Fibroblast of skin of right biceps (primary cell): ENCODE measurements at places on chromosomes 11 and 22.
A peak's percentile ranks its signal among the peaks of the same experiment; 100 is the strongest.

DNA sequence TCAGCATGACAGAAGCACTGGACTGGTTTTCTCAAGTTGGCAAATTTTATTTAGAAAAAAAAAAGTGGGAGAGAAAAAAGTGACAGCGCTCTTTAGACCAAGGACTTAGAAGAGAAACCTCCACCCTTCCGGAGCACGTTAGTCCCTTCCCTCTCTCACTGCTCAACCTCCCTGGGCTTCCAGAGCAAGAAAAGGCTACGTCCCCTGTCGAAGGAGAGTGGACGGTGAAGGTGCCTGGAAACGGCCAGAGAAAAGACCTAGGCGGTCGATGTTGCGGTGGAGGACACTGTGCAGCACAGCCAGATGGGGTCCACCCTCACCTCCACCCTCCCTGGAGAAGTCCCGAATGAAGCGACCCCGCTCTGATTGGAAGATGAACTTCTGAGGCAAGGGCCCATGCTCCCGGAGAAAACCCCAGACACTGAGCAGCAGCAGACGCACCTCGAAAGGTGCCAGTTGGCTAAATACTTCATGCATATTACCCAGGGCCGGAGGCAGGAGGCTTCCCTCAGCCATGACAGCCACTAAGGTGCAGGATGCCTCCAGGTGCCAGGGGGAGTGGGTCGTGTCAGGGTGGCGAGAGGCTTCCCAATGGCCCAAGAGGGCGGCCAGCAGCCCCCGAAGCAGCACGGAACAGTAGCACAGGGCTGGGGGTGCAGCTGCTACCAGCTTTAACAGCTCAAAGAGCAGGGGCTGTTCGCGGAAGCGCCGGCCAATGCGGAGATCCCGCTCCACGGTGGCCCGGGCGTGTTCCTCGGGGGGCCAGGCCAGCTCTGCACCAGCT lies 604 bp upstream of the GANAB start:
- DNase-seq, result no peak

GRCh38 chr11:71268706-71269321 lies 16.4 kb upstream of the SHANK2 start:
- no peak for DNase-seq

- DNase-seq, result peak; percentile 22
These were observed 1.3 kb downstream of the TIGD3 start for GRCh38 chr11:65355776-65356393.

GRCh38 chr11:9851366-9851765 lies 187.5 kb downstream of the SWAP70 start:
- DNase-seq, result peak; percentile 64

- DNase-seq, result peak; percentile 89
These were observed 58.2 kb downstream of the COMMD9 start for GRCh38 chr11:36230779-36231699.

DNA sequence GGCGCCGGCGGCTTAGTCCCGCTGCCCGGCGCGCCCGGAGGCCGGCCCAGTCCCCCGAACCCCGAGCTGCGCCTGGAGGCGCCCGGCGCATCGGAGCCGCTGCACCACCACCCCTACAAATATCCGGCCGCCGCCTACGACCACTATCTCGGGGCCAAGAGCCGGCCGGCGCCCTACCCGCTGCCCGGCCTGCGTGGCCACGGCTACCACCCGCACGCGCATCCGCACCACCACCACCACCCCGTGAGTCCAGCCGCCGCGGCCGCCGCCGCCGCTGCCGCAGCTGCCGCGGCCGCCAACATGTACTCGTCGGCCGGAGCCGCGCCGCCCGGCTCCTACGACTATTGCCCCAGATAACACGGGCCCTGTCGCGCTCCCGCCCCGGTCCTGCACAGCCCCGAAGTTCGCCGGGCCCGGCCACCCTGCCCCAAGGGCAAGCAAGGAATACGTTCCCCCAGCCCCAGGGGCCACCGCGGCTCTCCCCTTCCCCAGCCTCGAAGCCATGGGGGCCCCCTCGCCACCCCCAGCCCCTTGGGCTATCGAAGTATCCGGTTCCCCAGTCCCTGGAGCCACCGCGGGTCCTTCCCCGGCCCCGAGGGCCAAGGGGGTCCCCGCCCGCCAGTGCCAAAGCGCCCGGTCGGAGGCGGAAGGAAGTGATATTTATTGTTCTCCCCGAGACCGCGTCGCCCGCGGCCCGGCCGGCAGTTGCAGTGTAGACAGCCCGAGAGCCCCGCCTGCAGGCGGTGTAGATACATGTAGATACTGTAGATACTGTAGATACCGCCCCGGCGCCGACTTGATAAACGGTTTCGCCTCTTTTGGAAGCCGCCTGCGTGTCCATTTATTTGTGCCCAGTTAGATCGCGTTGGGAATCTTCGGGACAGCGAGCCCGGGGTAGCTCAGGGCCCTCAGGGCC lies 6.2 kb downstream of the TBX1 start:
- no peak for DNase-seq

DNA sequence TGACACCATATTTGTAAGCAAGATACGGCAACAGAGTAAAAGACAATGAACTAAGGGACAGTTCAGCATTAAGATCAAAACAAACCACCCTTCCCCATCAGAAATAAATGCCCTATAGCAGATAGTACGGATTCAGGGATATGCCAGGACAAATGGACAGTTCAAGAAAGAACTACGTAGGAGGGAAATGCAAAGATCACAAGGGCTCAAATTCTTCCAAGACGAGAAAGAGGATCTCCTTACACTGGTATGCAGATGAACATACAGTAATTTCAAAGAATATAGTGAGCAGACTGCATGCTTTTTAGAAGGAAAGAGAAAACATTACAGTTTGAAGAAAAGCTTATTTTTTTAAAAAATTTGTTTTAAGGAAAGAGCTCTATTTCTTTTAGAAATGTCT lies 124.7 kb upstream of the APOA1 start:
- peak; percentile 16 for DNase-seq

DNA sequence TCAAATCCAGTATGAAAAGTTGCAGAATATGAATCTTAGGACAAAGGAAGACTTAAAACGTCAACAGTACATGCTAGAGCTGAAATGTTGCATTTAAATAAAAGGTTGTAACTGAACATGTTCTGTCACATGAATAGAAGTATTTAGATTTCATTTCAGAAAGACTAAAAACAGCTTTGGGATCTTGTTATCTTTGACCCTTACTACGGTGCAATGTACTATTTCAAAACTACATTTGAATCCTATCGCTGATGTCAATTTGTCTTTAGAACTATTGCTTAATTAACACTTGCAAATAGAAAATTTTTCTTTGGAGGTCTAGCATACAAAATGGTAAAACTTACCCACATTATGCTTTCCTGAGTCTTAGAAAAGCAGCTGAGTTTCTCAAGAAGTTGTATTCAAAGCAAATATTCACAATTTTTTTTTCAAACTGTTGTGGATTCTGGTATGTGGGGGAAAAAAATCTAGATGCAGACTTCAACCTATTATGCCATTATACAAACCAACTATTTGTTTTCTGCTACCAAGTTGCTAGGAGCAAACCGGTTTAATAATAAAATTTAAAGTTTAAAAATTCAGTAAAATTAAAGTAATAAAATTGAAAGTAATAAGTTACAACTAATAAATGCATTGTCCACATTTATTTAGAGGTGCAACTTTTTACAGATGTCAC lies 25.4 kb downstream of the CSTF3 start:
- DNase-seq, result no peak
